Activated CD4-positive, alpha-beta T cell treated with anti-CD3 and anti-CD28 coated beads, Interleukin-2, amount 10 ng/mL, durations not matched to agents 24 days and 14 days (primary cell): ENCODE measurements at places on chromosomes 7 and 10.

DNA sequence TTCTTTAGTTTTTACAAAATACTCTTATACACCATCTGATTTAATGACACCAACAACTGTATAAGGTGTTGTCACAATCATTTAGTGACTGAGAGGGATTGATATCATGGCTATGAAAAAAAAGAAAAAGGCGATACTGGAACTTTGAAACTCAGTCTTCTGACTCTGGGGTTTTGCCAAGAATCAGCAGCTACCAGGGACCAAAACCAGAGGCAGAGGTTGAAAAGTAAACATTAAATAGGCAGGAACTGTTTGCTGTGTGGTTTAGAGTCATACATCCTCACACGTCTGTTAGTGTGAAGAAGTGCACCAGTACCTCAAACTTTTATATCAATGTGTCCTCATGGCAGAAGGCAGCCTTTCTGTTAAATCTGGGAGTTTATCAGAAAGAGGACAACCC lies 19.9 kb upstream of the GGCT start:
- no peak for DNase-seq

DNA sequence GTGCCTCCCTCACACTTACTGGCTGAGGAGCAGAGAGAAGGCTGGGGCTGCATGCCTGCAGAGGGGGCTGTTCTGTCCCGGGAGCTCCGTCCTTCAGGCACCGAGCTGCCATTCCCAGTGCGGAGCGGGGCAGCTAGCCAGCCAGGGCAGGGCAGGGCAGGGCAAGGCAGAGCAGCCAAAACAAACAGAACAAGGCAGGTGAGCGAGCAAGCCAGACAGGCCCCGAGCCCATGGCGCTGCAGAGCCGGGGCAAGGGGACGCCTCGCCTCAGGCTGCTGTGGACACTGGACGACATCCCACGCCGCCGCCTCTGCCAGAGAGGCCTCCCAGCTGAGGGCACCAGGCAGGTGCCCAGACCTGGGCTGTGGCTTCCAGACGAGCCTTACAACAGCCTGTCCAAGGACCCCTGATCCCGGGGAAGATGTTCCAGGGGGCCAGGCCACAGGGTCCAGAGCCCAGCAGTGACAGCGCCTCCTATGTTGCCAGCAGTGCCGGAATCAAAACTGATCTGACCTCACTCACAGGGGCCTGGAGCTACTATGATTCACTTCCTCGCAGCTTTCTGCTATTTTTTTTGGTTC lies 8.2 kb upstream of the NDST2 start:
- no peak for DNase-seq

DNA sequence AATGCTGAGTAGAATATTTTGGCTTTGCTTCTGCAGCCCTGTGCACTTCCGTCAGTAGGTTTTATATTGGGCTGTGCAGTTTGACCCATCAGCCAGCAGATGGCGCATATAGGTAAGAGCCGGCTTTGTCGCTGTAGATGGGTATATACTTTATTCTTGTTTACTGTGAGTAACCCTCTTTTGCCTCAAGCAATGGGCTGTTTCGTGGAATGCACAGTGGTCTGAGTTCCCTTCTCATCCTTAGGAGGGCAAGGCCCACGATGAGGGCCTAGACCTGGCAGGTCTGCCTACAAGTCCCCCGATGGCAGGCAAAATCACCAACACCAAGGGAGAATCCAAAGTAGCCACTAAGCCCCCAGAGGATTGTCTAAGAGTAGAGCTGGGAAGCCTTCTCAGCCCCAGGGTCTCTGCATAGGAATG lies 1002.9 kb upstream of the KCND2 start:
- DNase-seq = peak; percentile 77

GRCh38 chr7:131231381-131232220 lies 96.1 kb upstream of the MKLN1 start:
- DNase-seq = peak; percentile 90

DNA sequence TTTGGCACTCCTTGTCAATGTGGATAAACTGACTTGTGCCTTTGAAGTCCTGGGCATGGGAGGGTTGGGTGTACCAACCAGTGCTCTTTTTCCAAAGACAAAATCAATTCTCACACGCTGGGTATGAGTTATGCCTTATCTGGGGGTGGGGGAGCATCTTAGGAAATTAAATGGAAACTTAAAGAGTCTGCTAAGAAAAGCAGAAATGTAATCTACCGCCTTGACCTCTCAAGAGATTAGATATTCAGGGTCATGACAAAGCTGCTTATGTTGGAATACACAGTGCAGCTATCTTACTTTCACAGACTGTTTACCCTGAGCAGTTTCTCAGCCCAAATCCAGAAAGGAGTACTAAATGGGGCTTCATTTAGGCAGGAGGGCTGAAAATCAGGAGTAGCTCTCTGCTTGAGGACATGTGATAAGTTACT lies 2.6 kb downstream of the MEST start:
- no peak for DNase-seq

DNA sequence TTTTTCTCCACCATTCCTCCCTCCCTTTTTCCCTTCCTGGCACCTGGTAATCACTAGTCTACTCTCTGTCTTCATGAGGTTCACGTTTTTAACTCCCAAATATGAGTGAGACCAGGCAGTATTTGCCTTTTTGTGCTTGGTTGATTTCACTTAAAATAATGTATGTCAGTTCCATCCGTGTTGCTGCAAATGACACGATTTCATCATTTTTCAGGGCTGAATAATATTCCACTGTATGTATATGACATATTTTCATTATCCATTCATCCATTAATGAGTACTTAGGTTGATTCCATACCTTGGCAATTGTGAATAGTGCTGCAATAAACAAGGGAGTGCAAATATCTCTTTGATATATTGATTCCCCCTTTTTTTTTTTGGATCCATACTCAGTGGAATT lies 25.8 kb downstream of the GALNT17 start:
- no peak for DNase-seq

- DNase-seq = peak; percentile 93
These were observed 25.9 kb downstream of the ST8SIA6 start for GRCh38 chr10:17428351-17429097.

GRCh38 chr10:131071721-131072120 lies 239.8 kb downstream of the TCERG1L start:
- DNase-seq = no peak

- no peak for DNase-seq
These were observed 588.1 kb upstream of the SEMA3D start for GRCh38 chr7:85774986-85775385.

DNA sequence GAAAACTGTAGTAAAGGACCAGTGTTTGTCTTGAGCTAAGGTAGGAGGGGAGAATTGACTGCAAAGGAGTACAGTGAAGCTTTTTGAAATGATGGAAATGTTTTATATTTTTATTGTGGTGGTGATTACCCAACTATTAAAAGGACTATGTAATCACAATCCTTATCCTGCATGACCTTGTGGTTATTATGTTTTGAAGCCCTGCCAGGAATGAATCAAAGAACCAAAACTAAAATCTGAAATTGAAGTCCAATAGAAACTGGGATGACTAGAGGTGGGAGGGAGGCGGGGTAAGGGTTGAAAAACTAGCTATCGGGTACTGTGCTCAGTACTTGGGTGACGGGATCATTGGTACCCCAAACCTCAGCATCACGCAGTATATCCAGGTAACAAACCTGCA lies 8.2 kb downstream of the CCDC7 start:
- DNase-seq = no peak

GRCh38 chr10:107565014-107565413 lies 400.5 kb upstream of the SORCS1 start:
- DNase-seq = no peak
